Activated CD8-positive, alpha-beta memory T cell treated with anti-CD3 and anti-CD28 coated beads for 36 hours (primary cell): ENCODE measurements at places on chromosomes 7 and 10. TPM values are rescaled to one million over a fixed set of nuclear protein-coding genes. Genes with fewer than 3 reads are reported as not detected.

The LRRC17 gene
- not detected for total RNA-seq

The KCP gene
- 0.61 TPM for total RNA-seq

The STEAP1B gene
- 0.23 TPM for total RNA-seq

The SLC18A2 gene
- not detected for total RNA-seq

The NUTM2A gene
- 0.38 TPM for total RNA-seq

The PDE6C gene
- total RNA-seq: not detected

The OR2A5 gene
- not detected for total RNA-seq

The LRRTM3 gene
- not detected for total RNA-seq

The SPAG6 gene
- not detected for total RNA-seq

The ARHGEF35 gene
- total RNA-seq: 4.9 TPM

The GDF2 gene
- not detected for total RNA-seq

The CCL24 gene
- not detected for total RNA-seq

The HYAL4 gene
- not detected for total RNA-seq

The ZNF735 gene
- total RNA-seq: not detected

The DGKI gene
- 2.0 TPM for total RNA-seq

The ANKRD22 gene
- 0.15 TPM for total RNA-seq

The IFIT1B gene
- not detected for total RNA-seq

The ZPBP gene
- total RNA-seq: not detected

The RAMP3 gene
- total RNA-seq: not detected

The DLD gene
- 112 TPM for total RNA-seq

The RAPGEF5 gene
- total RNA-seq: 0.46 TPM
